Memory B cell (primary cell): ENCODE measurements at places on chromosomes 7 and 10.

- no peak for DNase-seq
Observed at GRCh38 chr7:25995216-25995615, 156.8 kb upstream of the NFE2L3 start.

- DNase-seq, result no peak
Observed at GRCh38 chr10:34548466-34548865, 266.6 kb downstream of the PARD3 start.

DNA sequence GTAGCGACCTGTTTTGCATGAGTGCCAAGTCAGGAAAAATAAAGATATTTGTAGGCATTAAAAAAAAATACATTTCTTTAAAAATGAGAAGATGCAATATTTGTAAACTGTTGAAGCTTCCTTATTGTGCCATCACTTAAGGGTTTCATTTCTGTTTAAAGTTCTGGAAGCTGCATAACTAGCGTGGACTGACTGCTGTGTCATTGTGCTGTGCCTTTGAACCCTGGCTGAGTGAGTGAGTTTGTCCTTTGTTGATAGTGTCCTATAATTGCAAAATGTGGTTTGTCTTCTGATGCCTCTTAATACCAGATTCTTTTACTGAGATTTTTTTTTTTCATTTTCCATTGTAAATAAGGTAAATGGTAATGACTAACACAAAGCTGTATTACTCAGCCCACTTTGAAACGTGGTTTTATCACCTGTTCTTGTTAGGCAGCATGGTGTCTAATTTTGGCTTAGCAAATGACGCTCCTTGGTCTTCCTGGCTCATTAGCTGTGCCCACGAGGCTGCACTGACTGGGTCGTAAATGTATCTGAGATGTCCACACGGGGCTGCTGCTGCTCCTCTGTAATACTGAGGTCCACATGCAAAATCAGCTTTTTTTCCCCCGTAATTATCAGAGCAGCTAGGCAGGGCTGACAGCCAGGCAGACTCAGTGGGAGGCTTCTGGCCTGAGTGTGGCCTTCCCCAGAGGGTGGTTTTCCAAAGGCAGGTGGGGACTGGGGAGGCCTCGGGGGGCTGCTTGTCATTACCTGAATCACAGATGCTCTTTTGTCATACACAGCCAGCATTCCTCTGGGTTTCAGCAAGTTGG is 14.8 kb downstream of the ZSCAN25 start:
- DNase-seq, result no peak

DNA sequence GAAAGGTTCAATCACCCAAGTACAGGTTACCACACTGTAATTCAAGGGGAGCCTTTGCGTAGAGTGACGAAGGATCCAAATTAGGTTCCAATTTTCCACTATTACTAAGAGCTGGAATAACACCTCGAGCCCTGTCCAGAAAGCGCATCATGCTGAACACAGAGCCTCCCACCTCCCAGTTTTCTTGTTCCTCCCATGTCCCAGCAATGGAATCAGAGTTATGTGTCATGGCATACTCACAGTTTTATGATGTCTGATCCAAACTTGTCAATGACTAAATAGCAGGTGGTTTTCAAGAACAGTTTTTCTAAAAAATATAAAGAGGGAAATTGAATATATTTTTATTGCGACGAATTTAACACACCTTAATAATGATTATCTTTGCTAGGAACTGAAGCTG is 50.6 kb downstream of the AOAH start:
- no peak for DNase-seq

DNA sequence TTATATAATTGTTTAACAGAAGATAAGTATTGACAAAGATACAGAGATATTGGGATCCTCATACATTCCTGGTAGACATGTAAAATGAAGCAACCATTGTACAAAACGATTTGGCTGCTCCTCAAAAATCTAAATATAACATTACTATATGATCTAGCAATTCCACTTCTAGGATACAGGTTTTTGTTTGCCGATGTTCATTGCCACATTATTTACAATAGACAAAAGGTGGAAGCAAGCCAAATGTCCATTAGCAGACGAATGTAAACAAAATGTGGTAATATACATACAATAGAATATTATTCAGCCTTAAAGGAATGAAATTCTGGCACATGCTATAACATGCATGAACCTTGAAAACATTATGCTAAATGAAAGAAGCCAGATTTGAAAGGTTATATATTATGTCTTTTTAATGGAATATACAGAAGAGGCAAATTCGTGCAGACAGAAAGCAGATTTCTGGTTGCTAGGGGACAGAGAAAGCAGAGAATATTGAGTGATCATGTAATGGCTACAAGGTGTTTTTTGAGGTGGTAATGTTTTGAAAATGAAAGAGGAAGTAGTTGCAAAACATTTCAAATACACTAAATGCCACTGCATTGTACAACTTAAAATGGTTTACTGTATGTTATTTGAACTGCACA is 44.9 kb downstream of the POLR1F start:
- DNase-seq, result peak; percentile 41

- DNase-seq, result no peak
Observed at GRCh38 chr7:43689115-43689514, 40.2 kb downstream of the COA1 start.

GRCh38 chr7:100745184-100745583 is 11.8 kb downstream of the ZAN start:
- DNase-seq, result no peak

GRCh38 chr7:12754179-12754578 is 66.7 kb downstream of the ARL4A start:
- no peak for DNase-seq

GRCh38 chr7:139683137-139683921 is 94.5 kb downstream of the HIPK2 start:
- DNase-seq, result no peak

DNA sequence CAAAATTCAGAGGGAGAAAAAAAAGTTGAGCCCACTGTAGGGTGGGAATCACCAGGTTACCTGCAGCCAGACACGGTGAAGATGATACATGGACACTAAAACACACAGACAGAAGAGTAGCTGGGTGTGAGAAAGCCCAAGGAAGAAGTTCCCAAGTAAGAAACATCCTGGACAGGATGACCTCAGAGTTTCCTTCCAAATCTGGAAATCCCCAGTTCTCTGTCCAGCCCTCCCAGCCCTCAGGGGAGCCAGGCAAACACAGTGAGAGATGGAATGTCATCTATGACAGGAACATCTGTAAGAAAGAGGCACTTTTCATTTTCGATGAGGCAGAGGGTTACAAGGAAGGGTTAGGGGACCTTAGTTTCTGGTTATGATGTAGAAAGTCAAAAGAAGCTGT is 125.1 kb upstream of the LYZL1 start:
- DNase-seq, result no peak

DNA sequence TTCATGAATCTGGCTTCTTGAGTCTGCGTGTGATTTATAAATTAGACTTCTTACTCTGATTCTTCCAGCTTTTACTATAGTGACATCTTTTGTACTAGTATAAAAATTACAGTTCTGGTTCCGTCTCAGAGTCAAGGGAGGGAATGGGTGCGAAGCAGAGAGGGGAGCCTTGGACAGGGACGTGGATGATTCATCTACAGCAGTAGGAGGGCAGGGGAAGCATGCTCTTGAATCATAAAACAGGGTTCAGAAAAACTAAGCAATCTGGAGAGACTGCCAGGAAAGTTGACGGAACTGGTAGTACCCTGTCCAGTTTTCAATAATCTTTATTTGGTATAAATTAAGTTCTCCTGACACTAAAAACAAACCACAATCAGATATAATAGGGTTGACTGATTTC is 58.1 kb downstream of the ITGA8 start:
- no peak for DNase-seq

DNA sequence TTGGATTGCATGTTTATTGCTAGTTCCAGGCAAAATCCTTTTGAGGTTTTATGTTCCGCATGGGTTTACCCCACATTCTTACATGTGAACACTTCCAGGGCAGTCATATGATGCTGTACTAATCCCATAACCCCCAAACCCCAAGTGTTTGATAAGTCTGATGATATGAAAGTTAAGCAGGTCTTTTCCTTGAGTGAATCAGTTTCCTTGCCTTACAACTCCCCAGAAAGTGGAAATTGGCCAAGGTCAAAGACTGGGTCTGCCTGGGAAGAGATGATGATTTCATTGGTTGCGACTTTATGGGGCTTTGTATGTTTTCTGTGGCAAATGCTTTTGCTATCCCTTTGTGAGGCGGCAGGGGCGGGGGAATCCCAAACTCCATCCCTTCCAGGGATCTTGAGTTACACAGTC is 24.7 kb downstream of the AFAP1L2 start:
- DNase-seq, result no peak

DNA sequence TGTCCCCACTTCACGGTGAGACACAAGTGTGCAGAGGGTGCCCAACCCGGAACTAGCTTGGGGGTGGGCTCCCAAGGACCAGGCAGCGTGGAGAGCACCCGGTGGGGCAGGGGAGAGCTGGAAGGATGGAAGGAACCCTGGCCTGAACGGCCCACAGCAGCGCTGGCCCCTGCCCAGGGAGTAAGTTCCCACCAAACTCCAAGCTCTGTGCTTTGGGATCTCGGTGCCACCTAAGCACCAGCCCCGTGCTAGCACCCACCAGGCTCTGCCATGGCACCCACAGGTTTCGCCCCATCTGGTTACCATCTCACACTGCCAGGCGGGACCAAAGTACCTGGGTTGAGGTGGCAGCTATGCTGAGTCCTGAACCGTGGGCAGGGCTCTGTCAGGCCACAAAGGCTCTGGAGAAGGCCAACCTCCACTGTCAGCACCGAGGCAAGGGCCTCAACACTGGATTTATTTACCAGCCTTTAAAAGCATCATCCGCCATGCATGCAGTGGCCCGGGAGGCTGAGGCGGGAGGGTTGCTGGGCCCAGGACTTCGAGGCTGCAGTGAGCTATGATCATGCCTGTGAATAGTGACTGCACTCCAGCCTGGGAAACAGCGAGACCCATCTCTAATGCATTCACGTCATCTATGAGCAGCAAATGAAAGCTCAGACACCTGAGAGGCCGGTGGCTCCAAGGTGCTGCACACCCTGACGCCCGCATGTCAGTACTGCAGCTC is 16.0 kb downstream of the GPER1 start:
- no peak for DNase-seq

GRCh38 chr10:125201108-125201524 is 40.8 kb upstream of the CTBP2 start:
- DNase-seq, result no peak

- DNase-seq, result no peak
Observed at GRCh38 chr7:100824499-100825214, 2.7 kb downstream of the EPHB4 start.

- no peak for DNase-seq
Observed at GRCh38 chr7:155191901-155192478, 105.7 kb upstream of the INSIG1 start.

GRCh38 chr10:122725768-122726167 is 26.1 kb upstream of the C10orf120 start:
- no peak for DNase-seq

- DNase-seq, result no peak
Observed at GRCh38 chr10:132255489-132256344, 52.0 kb downstream of the STK32C start.

GRCh38 chr10:4373098-4373497 is 452.9 kb upstream of the AKR1E2 start:
- DNase-seq, result no peak

DNA sequence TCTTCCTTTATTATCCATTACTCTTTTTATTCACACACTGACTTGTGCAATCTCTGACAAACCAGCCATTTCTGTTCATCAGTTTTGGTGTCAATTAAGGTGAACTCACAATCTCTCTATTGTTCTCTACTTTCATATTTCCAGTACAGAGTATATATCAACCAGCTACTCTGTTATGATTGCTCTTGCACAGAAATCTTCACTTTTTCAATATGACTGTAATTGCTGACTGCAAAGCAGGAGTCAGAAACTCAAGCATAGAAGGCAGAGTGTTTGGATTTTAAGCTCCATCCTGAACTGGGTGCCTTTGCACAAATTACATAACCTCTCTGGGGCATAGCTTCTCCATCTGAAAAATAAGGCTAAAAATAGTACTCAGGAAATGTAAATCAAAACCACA is 1042.0 kb downstream of the GRM8 start:
- no peak for DNase-seq

DNA sequence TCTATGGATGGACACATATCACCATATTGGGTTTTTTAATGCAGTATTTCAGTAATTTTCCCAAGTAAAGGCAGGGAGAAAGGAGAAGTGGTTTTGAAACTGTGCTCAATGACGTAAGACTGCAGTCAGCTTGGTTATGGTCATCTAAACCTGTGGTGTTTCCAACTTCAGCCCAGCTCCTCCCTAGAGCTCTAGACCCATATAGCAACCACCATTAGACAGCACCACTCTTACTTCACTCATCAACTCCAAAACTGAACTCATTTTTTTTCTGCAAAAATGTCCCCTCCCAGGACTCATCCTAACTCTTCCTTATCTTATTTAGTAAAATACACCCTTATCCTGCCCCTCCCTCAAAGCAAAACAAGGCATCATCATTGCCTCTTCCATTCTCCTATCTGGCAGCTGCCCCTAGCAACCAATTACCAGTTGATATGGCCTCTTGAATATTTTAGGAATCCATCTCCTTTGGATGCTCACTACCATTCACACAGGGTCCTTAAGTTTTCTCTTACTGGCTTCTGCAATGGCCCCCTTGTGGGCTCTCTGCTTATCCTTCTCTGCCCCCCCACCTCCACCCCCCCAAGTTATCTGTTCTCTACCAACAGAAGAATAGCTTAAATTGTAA is 1.5 kb upstream of the RALA start:
- no peak for DNase-seq

- DNase-seq, result no peak
Observed at GRCh38 chr7:24318326-24318725, 34.3 kb downstream of the NPY start.

GRCh38 chr7:303884-304573 is 14.1 kb downstream of the FOXL3 start:
- DNase-seq, result no peak

DNA sequence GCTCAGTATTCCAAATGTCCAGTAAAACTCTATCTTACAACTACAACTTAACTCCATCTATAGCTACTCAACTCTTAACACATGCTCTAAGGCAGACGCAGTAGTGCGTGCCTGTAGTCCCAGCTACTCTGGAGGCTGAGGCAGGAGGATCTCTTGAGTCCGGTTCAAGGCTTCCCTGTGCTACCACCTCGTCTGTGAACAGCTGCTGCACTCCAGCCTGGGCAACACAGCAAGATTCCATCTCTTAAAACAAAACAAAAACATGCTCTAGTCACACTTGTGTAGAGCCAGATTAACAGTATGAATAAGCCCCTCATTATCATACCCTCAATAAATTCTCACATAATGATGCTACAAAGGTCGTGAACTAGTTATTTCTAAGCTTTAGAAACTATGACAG is 3.6 kb downstream of the BAZ1B start:
- no peak for DNase-seq
